ENCODE measurements at places on chromosomes 2 and 18.
A peak's percentile ranks its signal among the peaks of the same experiment; 100 is the strongest.

- DNase-seq, result peak; percentile 82
Measured at GRCh38 chr2:85999061-85999831, 106.4 kb downstream of the POLR1A start.

- no peak for DNase-seq
Measured at GRCh38 chr18:58024139-58024538, 19.9 kb upstream of the NEDD4L start.

GRCh38 chr2:167181134-167181533 lies 292.9 kb downstream of the XIRP2 start:
- no peak for DNase-seq

DNA sequence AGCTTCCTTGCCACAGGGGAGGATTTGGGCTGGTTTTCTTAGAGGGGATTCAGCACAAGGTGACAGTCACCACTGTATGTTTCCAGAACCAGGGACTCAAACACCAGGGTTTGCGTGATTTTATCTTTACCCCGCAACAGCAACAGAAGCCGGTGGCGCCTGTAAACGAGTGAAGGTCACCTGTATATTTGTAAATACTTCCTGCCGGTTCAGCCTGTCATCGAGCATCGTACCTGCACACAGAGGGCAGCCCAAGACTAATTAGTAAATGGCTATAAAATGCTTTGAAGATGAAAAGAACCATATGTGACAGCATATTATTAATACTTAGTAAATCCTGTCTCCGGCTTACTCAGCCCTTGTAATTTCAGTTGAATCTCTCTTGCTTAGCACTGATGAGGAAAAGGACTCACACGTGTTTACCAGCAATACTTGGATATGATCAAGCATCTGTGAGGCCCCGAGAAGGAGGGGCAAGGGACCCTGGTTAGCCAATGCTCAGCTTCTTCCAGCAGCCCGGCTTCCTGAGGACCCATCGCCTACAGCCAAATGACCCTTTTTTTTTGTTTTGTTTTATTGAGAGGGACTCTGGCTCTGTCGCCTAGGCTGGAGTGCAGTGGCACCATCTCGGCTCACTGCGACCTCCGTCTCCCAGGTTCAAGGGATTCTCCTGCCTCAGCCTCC lies 51.3 kb upstream of the FOSL2 start:
- DNase-seq, result no peak

GRCh38 chr2:138621139-138621538 lies 119.6 kb downstream of the SPOPL start:
- no peak for DNase-seq

Measured in suppressor macrophage treated with lipopolysaccharide for 1 hour (primary cell).